ENCODE measurements at places on chromosomes 13 and 19.
A peak's percentile ranks its signal among the peaks of the same experiment; 100 is the strongest.

DNA sequence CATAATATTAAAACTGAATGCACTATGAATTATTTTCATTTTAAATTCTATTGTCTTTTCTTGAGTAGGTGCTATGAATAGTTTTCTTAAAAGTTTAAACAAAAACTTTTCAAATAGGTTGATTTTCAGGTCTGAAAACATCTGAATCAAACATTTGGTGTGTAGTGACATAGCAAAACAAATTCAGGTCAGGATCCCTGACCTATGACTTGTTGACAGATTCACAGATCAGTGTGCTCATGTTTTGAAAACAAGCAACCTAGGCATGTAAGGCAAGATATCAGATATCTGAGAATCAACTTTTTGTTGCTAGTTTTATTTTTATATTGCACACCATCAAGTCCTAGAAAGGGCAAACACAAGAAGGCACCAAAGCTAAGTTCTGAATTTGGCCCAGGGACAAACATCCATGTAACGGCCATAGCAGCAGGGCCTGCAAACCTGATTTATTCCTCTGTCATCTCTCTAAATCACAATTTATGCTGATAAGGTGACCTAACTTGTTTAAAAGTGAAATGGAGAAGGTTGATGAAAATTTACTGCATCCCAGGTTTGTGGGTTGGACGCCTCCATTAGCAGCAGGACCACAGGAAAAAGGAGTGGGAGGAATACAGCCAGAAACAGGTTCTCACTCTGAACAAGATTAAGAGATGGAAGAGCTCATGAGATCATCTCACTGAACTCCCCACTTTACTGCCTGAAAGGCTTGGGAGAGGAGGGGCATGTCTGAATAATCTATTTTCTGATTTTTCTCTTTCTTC is 337.7 kb downstream of the KCNRG start:
- DNase-seq: no peak

GRCh38 chr13:111584101-111584672 is 263.7 kb downstream of the TEX29 start:
- DNase-seq: no peak

- peak; percentile 42 for DNase-seq
Observed at GRCh38 chr13:74187564-74187963, 53.4 kb upstream of the KLF12 start.

DNA sequence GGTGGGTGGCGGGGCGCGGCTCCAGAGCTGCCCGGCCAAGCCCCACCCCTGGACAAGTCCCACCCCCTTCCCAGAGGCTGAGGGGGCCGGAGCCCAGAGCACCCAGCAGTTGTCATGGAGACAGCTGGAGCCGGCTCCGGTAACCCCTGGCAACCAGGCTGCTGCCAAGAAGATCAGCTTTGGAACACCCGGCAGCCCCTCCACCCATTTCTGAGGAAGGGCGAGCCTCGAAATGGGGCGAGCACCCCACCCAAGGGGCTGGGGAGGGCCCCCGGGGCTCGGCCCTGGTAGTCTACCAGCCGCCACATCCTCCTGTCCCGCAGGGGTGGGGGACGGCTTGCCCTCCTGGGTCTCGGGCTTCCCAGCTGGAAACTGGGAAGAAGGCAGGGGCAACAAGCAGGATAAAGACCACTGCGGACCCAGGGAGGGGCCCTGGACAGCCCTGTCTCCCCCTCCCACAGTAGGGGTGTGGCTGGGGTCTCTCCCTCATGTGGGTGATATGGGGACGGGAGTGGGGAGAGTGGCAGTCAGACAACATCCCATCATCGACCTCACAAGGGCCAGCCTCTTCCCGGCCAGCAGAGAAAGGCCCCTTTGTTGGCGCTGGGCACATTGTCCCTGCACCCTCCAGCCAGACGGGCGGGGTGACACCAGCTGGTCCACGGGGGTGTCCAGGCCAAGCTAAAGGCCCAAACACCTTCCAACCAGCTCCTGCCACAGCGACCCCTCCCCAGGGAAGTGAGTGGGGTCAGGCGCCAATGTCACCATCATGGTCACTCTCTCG is 1.5 kb downstream of the CERS1 start:
- peak; percentile 35 for DNase-seq

- DNase-seq: no peak
Observed at GRCh38 chr19:38735257-38735686, 9.0 kb downstream of the CAPN12 start.

GRCh38 chr19:30897034-30897433 is 452.2 kb downstream of the TSHZ3 start:
- DNase-seq: no peak

- DNase-seq: no peak
Observed at GRCh38 chr13:40619479-40619814, 47.0 kb downstream of the FOXO1 start.

DNA sequence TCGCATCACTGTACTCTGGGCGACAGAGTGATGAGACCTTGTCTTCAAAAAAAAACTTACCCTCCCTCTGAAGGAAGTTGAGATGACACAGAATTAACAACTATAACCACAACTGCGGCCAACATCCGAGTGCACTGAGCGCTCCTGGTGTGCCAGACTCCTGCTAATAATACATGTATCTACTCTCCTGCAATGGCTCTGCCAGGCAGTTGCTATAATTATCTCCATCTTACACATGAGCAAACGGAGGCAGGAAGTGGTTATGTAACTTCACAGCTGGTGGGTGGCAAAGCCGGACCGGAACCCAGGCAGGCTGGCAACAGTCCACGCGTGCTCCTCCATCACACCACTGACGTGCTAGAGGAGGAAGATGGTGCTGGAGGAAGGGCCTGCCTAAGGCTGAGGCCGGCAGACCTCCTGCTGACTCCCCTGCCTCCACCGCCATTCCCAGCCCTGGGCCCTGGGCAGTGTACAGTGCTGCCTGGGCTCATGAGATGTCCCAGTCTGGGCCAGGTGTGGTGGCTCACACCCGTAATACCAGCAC is 12.6 kb downstream of the XRCC1 start:
- peak; percentile 76 for DNase-seq
